ENCODE measurements at places on chromosomes 11 and 22.

DNA sequence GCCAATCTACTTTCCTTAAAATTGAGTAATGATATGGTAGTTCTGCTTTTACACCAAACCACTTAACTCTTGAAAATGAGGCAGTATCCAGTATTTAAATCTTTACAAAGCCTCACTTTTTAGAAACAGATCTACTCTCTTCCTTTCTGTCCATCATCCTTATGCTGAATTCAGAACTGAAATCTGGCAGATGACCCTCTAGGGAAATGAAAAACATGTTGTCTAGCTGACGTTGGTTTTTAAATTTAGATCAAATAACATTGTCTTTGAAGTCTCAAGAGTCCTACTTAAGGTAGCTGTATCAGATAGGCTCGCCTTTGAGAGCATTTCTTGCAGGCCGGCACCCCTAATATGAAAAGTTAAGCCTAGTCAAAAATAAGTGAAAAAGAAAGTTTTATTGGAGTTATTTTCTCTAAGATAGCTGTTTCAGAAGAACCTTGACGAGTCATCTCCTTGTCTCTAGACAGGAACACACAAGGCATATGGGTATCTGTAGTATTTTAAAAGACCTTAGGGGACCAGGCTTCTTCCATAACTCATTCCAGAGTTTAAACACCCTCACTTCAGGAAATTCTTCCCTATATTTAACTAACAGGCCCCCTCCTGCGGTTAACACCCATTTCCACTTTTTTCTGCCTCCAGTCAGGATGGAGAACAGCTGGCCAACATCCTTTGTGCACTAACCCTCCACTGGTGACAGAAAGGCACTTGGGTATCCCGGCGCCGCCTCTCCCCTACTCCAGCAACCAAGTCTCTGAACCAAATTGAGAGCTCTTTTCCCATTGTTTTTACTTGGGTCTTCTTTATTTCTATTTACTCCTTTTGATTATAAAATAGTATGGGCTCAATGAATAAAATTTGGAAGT is 81.2 kb downstream of the WNT11 start:
- no peak for DNase-seq

DNA sequence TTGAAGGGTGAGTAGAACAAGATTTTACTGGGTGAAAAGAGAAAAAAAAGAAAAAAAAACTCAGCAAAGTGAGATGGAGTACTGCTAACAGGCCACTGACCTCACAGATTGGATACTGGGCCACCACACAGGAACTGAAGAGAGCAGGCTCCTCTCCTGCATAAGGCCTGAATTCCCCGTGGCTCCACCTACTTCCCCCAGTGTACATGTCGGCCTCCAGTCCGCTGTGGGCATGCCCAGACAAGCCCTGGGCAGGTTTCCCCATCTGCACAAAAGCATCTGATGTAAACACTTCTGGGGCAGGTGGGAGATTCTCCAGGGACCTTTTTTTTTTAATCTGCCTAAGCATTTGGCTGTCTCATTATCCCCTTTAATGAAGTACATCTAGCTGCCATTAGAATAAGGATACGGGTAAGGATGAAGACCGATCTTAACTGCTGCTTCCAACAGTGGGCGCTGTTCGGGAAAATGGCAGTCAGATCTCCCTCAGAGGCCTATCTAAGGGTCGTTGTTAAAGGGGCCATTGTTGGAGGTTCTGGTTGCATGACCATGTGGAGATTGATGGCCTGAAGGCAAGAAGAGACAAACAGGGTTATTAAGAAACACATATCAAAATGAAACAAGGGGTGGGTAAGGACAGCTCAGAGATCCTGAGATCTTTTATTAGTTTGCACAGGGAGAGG is 48.5 kb downstream of the MS4A13 start:
- DNase-seq = no peak

DNA sequence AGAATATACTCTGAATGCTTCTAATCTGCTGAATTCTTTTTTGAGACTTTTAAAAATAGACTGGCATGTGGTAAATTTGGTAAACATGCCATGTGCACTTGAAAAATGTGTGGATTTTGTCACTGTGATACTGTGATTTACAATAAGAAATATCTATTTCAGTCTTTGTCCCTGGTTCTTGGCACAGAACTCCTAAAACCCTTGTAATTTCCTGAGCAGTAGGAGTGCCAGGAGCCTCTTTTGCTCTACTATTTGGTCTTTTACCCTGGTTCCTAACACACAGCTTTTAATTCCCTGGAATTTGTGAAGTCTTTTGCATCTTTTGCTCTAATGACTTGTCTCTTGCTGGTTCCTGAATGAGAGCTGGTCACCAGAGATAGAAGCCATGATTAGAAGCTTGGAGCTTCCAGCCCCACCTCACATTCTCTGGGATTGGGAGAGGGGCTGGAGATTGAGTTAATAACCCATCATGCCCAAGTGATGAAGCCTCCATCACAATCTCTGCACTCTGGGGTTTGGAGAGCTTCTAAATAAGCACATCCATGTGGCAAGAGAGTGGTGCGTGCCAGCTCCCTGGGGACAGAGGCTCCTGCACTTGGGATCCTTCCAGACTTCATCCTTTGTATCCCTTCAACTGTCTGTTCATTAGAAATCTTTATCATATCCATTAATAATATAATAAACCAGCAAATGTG is 27.2 kb upstream of the SYT13 start:
- DNase-seq = no peak

- DNase-seq = no peak
These were observed 74.4 kb downstream of the NCAPD3 start for GRCh38 chr11:134149371-134149770.

GRCh38 chr11:623999-624704 is 603 bp downstream of the CDHR5 start:
- DNase-seq = no peak

GRCh38 chr11:123365955-123366354 is 64.1 kb upstream of the GRAMD1B start:
- DNase-seq = no peak

DNA sequence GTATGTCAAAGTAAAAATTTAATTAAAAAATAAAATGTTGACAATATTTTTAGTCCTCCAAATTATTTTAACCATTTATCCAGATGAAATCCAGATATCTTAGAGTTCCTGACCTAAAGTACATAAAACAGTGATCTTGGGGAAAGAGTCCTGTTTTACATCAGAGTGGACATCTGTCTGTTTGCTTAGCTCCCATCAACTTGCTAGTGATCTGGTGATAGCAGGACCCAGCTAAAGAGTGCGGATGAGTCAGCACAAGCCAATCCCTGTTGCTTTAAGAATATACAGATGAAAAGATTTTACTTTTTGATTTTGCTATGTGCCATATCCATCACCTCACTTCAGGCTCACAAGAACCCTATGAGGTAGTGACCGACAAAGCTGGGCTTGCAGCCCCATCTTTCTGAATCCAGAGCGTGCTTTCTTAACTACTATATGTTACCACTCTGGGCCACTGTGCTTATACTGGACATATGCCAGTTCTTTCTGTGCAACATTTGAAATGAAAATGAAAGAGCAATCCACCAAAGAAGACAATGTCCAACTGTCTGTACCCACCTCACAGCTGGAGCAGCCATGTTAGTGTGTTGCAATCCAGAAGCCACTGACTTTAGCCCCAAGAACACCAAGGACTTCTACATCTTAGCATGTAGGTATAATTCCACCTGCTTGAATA is 167.6 kb upstream of the SESN3 start:
- DNase-seq = no peak

DNA sequence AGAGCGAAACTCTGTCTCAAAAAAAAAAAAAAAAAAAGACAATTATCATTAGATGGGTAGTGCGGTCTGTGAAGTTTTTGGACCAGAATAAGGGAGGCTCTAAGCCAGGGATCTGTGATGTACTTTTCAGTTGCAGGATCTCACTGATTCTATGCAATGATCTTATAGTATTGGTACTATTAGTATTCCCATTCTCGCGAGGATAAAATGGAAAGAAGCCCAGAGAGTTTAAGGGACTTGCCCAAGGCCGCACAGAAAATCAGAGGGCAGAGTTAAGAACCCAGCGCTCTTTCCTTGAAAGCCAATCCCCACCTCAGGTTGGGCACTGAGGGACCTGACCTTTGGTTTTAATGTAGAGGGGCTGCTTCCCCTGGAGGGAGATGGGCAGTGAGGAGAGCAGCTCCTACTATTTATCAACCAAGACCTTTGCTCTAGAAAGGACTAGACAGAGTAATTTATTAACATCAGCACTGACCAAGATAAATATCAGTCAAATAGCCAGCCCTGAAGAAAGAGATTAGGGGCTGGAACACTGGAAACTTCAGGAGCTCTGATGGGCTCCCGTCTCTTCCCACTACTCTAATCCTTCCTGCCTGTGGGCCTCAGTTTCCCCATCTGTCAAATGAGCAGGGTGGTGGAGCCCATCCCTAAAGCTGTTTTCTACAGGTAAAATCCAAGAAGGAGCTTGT is 6.0 kb downstream of the NIPSNAP1 start:
- no peak for DNase-seq

GRCh38 chr11:92977401-92977800 is 8.0 kb downstream of the MTNR1B start:
- DNase-seq = no peak

- no peak for DNase-seq
These were observed 94.3 kb downstream of the SLC17A6 start for GRCh38 chr11:22432291-22433093.

GRCh38 chr22:20396639-20397038 is 2.7 kb downstream of the ZNF74 start:
- no peak for DNase-seq

DNA sequence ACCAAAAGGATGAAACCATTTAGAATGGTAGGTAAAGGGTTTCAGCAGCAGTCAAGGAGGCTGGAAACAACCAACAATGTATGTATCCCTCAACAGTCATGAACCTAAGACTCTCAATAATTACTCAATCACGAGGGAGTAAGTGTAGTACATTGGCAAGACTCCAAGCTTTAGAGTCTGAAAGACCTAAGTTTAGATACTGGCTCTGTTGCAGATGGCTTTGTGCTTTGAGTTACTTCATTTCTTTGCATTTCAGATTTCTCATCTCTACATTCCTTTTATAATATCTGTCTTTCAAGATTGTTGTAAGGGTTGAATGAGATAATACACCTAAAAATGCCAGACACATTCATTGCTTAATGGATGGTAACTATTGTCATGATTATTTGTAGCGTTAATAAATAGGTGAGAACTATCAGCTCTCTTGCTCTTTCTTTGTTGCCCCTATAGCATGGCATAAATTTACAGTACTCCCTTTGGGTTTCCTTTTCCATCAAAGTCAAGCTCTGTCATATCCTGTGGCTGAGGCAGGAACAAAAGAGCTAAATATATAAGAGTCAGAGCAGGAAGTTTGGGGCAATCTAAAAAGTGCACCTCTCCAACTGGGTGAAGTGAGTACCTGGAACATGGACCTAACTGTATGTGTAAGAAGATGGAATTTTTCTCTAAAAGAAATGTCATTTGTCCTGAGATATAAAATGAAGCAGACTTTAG is 228.2 kb upstream of the ZC3H12C start:
- no peak for DNase-seq

GRCh38 chr11:7531011-7531410 is 17.2 kb downstream of the PPFIBP2 start:
- no peak for DNase-seq

- no peak for DNase-seq
These were observed 16.4 kb upstream of the GRAMD1B start for GRCh38 chr11:123413636-123414035.

DNA sequence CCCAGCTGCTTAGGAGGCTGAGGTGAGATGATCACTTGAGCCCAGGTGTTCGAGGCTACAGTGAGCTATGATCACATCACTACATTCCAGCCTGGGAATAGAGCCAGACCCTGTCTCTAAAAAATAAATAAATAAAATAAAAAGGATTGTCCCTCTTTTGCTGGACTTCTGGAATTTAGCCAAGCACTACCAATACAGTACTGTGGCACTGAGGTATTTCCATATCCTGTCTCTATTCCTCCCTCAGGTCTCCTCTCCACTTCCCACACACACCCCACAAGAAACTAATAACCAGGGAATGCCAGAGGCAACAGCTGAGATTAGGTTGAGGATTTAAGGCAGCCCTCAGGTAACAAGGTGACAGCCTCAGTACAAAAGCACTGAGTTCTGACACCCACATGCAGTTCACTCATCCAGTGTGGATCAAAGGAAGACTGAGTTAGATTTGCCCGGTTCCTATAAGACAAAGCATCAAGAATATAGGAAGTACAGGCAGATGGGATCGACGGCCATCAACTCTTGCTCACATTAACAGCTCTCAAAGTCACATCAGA is 4.5 kb upstream of the PPP2R1B start:
- DNase-seq = no peak

GRCh38 chr11:12123273-12123672 is 12.9 kb downstream of the MICAL2 start:
- DNase-seq = no peak

DNA sequence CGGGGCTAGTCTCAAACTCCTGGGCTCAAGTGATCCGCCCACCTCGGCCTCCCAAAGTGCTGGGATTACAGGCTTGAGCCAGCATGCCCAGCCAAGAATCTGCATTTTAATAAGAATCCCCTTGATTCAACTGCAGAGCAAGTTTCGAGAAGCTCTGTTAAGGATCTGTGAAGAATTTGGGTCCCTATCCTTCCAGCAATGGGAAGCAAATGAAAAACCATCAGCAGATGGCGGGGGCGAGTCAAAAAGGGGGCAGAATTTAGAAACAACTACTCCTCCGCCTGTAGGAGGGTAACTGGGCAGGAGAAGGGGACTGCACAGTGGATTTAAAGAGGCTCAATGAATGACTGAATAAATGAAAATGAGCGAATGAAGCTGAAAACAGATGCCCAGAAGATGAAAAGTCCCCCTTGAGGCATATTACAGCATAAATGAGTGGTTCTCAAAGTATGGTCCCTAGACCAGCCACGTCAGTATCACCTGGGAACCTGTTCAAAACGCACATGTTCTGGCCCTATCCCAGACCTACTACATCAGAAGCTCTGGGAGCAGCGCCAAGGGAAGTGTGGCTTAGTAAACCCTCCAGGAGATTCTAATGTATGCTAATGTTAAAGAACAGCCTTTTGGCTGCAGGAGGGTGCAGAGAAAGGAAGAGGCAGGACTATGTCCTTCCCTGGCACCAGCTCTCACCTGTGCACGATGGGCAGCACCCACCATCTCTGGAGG is 15.0 kb downstream of the VWCE start:
- DNase-seq = no peak

GRCh38 chr11:66842501-66842895 is 743 bp upstream of the RCE1 start:
- no peak for DNase-seq

DNA sequence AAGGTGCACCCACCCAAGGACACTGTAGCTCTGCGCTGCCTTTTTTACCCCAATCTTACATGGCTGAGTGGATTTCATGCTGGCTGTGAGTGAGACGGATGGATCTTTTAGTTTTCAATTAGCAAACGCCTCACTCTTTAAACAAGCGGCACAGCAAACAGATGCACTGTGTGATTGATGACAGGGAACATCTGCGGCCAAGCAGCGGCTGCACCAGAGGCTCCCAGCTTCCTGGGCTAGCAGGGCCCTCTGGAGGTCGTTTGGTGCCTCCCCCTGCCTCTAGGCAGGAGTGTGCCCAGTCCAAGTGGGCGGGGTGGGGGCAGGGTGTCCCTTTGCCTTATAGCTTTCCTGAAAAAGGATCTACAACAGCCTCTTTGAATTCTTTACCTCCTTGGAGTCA is 2.1 kb upstream of the DRD2 start:
- no peak for DNase-seq

- no peak for DNase-seq
These were observed 2.8 kb upstream of the CCND1 start for GRCh38 chr11:69637941-69638871.

GRCh38 chr11:128503245-128503991 is 83.9 kb downstream of the ETS1 start:
- no peak for DNase-seq

Data from thymus (tissue), 14 donors.